ENCODE measurements at places on chromosomes 4 and X.

DNA sequence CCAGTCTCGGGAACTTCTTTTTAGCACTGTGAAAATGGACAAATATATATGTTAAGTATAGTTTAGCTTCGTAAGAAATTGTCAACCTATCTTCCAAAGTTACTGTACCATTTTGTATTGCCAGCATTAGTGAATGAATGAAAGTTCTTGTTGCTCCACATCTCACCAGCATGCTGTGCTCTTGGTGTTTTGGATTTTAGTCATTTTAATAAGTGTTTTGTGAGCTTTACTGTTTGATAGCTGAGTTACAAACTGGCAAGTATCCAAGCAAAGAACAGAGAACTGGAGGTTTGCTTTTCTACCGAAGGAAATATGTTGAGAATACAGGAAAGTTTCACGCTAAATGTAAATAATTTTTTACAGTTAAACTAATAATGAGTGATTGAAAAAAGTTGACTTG is 33.0 kb downstream of the SNCA start:
- DNase-seq, result no peak

- no peak for DNase-seq
Measured at GRCh38 chr4:34486461-34487363, 1757.6 kb downstream of the ARAP2 start.

DNA sequence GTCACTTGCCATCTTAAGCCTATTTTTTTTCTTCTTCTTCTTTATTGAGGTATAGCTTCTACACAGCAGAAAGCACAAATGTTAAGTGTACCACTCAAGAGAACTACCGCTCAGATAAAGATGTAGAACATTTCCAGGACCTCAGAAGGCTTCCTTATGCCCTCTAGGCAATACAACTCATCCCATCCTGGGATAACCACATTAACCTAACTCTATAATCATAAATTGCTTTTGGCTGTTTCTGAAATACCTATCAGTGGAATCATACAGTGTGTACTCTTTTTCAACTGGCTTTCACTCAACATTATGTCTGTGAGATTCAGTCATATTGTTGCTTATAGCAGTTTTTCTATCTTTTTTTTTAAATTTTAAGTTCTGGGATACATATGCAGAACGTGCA is 51.7 kb downstream of the ARFIP1 start:
- DNase-seq, result no peak

DNA sequence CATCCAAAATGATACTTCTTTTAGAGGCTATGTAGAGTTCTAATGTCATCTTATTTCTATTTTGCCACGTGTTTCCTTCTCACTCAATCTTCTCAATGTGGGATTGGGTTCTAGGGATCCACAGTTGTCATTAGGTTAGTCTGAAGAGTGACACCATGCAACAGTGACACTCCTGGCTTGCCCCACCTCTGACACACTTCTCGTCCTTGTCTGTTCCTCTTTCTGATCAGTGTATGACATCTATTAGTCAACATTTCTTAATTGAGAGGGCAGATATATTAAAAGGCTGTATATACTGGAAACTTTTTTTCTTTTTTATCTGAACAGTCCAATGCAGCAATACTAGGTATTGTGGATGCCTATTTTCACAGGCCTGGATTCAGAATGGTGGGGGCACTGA is 67.6 kb upstream of the GYPA start:
- no peak for DNase-seq

- DNase-seq, result no peak
Measured at GRCh38 chr4:145580906-145581305, 38.3 kb upstream of the MMAA start.

- no peak for DNase-seq
Measured at GRCh38 chr4:79823148-79823763, 249.8 kb downstream of the ANTXR2 start.

- DNase-seq, result no peak
Measured at GRCh38 chr4:82515705-82516104, 46.1 kb downstream of the TMEM150C start.

DNA sequence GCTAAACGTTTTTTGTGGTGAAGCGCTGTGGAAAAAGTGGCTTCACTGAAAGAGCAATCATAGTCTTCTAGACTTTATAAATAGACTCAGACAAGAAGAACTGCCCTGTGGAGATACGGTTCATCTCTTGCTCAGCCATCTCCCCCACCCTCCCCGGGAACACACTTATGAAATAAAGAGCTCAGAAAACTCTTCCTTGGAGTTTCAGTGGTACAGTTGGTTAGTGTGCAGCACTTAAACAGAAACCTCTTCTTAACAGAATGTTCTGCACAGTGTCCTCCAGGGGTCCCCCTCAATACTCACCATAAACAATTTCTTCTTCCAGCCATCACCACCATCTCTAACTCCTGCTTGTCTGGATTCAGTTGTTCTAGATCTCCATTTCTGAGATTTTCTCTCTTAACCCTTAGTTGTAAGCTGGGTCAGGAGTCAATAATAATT is 313.0 kb downstream of the ARHGAP10 start:
- no peak for DNase-seq

GRCh38 chr4:98470831-98471230 is 187.6 kb downstream of the TSPAN5 start:
- no peak for DNase-seq

GRCh38 chr4:118265312-118266144 is 87.3 kb downstream of the PRSS12 start:
- DNase-seq, result peak; percentile 37

GRCh38 chr4:158599150-158599549 is 72.5 kb downstream of the C4orf46 start:
- no peak for DNase-seq

DNA sequence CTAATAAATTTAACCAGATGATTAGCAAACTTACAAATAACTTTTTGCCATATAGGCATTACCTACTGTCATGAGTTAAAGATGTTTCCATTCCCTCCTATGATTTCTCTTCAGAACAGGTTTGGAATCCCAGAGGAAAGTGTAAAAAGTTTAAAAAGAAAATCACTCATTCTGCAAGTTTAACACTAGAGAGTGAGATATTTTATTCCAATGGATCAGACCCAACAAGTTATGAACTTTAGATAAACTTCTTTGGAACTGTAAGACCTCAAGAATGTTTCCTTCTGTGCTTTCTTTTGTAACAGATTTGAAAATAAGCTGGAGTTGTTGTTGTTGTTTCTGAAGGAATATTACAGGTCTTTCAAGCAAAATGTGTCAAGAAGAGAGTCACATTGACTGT is 51.6 kb downstream of the PPP3CA start:
- DNase-seq, result no peak

- no peak for DNase-seq
Measured at GRCh38 chrX:24285082-24285481, 28.8 kb downstream of the SUPT20HL2 start.

DNA sequence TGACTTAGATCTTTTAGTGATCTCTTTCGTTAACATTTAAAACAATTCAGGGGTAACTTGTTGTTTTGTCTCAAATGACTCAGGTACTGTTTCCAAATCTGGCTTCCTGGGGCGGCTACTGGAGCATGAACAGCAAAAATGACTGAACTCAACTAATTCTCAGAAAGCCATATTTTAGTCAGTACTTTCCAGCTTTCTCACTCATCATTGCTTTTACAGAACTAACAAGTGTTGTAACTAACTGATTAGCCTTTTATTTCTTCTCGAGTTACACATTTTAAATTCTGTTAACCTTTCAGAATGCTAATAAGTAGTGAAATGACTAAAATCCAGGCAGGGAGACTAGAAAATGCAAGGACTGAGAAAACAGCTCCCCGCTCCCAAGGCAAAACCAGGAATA is 55.3 kb downstream of the JADE3 start:
- peak; percentile 40 for DNase-seq

DNA sequence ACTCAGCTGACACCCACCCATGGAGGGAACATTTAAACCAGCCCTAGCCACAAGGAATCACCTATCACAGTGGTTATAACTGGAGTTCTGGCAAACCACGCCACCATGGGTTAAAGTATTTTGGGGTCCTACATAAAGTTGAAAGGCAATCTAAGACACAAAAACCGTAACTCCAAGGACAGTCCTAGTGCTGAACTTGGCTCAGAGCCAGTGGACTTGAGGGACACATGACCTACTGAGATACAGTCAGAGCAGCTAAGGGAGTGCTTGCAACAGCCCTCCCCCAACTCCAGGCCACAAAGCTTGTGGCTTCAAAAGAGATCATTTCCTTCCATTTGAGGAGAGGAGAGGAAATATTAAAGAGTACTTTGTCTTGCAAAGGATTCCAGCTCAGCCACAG is 300.5 kb downstream of the FGF13 start:
- DNase-seq, result no peak

GRCh38 chrX:105876658-105877057 is 54.3 kb downstream of the NRK start:
- DNase-seq, result no peak

GRCh38 chr4:60201052-60201673 is 999.0 kb upstream of the ADGRL3 start:
- peak; percentile 29 for DNase-seq

DNA sequence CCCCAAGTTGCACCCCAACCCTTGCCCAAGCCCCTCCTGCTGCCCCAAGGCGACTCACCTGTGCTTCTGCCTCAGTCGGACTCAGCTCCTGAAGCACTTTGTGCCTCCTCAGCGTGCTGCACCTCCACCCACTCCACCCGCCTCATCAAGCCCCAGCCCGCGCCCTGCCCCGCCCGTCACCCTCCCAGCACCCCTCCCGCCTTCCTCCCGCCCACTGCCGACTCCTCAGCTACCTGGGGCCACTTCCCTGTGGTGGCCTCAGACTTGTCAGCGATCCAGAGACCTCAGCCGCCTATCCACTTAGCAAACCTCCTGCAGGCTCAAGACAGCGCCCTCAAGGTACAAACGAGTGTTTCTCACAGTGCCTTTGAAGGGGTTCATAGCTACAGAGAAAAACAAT is 19.6 kb upstream of the IQCM start:
- DNase-seq, result no peak

DNA sequence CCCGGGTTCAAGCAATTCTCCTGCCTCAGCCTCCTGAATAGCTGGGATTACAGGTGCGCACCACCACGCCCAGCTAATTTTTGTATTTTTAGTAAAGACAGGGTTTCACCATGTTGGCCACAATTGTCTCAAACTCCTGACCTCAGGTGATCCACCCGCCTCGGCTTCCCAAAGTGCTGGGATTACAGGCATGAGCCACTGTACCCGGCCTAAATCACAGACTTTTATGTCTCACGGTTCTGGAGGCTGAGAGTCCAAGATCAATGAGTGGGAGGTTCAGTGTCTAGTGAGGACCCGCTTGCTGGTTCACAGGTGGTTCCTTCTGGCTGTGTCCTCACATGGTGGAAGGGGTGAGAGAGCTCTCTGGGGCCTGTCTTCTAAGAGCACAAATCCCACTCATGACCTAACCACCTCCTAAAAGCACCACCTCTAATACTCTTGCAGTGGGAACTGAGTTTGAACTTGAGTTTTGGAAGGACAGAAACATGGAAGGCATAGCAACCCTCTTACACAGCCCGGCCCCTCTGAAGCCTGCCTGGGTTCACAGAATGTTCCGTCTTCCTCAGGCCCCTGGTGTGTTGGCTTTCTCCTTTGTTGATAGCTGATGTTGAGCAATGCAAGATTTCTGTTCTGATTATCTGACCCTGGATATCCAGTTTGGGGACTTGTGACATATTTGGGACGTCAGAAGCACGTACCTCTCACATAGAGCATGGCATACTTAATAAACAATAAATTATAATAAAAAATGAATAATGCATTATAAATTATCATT is 1.9 kb upstream of the AKAP17A start:
- no peak for DNase-seq

DNA sequence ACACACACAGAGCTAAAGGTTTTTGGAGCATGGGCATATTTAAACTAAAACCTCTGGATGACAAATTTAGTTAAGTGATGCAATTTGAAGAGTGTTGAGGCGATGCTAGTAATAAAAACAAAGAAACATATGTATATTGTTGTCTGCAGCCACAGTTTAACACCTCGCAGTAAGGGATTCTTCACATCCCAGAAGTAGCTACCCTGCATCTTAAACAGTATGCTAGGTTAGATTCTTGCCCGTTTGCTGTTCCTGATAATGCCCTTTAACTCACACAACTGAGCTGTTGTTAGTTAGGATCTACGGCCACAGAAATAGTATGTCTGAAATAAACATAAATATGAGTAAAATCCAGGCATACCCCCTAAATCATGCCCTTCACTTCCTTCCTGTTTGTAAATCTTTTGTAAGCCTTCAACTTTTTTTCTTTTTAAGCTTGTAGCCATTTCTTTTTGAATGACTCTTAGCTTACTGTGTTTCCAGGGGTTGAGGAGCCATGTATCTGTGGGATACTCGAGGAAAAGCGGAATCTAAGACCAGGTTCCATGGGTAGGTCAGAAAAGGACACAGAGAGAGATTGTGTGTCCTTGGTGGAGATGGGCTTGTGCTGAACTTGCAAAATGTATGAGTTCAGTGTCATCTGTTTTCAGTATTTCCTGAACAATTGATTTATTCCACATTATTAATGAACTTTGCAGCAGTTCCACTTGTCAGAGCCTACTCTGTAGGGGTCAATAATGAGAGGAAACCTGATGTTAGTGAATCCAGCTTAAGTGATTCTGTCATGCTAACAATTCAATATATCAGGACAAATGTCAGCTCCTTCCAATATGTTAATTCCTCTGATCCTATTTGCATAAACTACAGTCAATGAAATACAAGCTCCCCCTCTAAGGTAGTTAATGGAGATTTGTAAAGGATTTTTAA is 349.6 kb downstream of the GPAT3 start:
- no peak for DNase-seq

Measured in activated T-cell treated with anti-CD3 and anti-CD28 coated beads, Interleukin-2, amount 50 U/mL, for 72 hours (primary cell).